ENCODE measurements at places on chromosomes 6 and 20. TPM values are rescaled to one million over a fixed set of nuclear protein-coding genes. Genes with fewer than 3 reads are reported as not detected.
A peak's percentile ranks its signal among the peaks of the same experiment; 100 is the strongest.

The NELFCD gene
- 58.8 TPM for polyA plus RNA-seq

DNA sequence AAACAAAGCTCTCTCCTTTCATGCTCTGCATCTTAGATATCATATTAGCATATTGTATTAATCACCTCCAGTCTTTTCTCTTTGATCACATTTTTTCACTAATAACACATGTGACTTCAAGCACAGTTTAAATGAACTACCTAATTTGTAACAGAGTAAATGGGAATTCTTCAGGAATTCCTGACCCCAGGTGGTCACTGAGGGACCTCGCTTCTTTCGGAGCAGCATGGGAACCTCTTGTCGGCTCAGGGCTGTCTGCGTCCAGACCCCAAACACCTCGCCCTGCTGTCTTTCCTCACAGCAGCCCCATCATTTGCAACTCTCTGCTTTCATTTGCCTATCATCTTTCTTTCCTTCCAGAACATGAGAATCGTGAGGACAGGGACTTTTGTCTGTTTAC is 103.5 kb downstream of the DACT2 start:
- DNase-seq: no peak

The BPI gene
- not detected for polyA plus RNA-seq

GRCh38 chr6:148770408-148771211 is 23.8 kb downstream of the UST start:
- DNase-seq: no peak

The CGA gene
- not detected for polyA plus RNA-seq

The EIF2S2 gene
- 150 TPM for polyA plus RNA-seq

DNA sequence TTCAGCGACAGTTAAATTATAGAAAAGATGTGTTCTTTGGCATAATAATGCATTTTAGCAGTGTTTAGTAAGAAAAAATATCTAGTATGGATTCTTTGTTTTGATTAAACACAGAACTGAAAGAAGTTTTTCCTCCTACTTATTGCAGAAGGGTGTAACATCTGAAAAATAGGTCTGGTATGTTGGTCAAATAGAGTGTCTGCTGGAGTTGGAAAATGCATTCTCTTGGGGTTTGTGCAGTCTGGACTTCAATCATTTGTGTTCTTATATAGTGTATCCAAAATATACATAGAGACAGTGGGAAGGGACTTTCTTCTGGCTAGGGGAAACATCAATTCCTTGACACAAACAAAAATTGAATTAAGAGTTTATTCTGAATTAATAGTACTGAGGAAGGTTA is 132.4 kb upstream of the MAN1A1 start:
- DNase-seq: no peak

DNA sequence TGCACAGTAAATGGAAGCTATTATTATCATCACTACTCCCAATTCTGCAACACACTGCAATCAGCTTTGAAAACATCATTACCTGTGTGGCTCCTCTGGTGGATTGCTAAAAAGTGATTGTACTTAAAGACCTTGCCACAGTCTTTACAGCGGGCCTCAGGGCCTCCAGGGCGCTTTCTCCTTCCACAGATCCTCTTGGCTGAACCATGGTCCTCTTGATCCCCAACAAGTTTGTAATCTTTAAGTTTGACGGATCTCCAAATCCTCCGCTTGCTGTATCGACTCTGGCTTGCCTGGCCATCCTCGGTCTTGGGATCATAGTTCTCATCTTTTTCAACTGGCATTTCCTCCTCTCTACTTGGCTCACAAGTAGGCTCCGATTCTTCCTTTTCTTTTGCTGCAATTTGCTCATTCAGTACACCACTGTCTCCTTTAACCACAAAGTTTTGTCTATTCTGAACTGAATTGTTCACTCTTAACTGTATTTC is 2.0 kb downstream of the ZBTB24 start:
- DNase-seq: no peak

DNA sequence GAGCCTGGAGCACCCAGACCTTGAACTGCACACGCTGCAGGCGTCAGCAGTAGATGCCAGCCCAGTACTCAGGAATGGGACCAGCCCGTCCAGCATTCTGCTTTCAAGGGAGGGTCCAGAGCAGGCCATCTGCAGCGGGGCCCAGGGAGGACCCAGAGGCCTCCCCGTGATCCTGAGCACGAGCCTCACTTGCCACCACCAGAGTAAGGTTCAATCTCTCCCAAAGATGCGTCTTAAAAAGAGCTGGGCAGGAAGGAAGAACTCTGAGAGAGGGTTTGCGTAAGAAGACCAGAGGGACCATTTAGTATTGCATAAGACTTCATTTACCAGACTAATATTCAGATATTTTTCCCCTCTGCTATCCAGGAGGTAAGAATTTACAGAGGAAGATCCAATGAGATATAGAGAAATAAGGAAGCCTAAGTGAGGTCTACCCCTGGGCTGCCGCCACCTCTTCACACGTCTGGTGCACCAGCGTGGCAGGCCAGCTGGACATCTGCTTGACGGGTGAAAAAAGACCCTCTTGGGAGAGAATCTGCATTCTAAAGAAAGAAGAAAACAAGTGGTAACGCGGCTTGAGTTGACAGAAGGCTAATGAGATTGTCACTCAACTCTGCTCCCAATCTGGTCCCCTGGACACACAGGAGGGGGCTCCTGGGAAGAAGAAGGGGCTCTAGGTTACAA is 107.3 kb downstream of the PRND start:
- no peak for DNase-seq

GRCh38 chr6:79413562-79414002 is 123.6 kb downstream of the LCA5 start:
- no peak for DNase-seq

The USP49 gene
- 4.1 TPM for polyA plus RNA-seq

GRCh38 chr6:54267798-54268197 is 40.4 kb upstream of the TINAG start:
- DNase-seq: peak; percentile 3

The OR2J1 gene
- polyA plus RNA-seq: not detected

The SASH1 gene
- polyA plus RNA-seq: 2.5 TPM

The UBR2 gene
- polyA plus RNA-seq: 5.2 TPM

The GJA10 gene
- polyA plus RNA-seq: not detected

The LTV1 gene
- 53.2 TPM for polyA plus RNA-seq

- DNase-seq: no peak
Measured at GRCh38 chr20:610130-611046, at the start of gene TCF15. Gene TCF15, minus strand, starts transcription at chr20:610309. Its CDS starts 72 bp downstream, at chr20:610237.

GRCh38 chr6:45196121-45196520 is 132.0 kb upstream of the RUNX2 start:
- no peak for DNase-seq

- DNase-seq: no peak
Measured at GRCh38 chr6:100138346-100139022, 144.5 kb upstream of the MCHR2 start.

Data from A549 (cell line).